Myometrial cell (primary cell): ENCODE measurements at places on chromosomes 11 and 22. TPM values are rescaled to one million over a fixed set of nuclear protein-coding genes. Genes with fewer than 3 reads are reported as not detected.

Gene RIC3
- not detected in 2 replicates for total RNA-seq

Gene MYOD1
- total RNA-seq = not detected in 2 replicates

Gene LDHAL6A
- not detected in 2 replicates for total RNA-seq

Gene TRPM5
- not detected in 2 replicates for total RNA-seq

Gene KRTAP5-11
- total RNA-seq = not detected in 2 replicates

Gene OR8J1
- not detected in 2 replicates for total RNA-seq

Gene KCNJ5
- not detected in 2 replicates for total RNA-seq

Gene KIRREL3
- 4.1 and 4.3 TPM in 2 replicates for total RNA-seq
